ENCODE measurements at places on chromosomes 4 and X. TPM values are rescaled to one million over a fixed set of nuclear protein-coding genes. Genes with fewer than 3 reads are reported as not detected.

The ELK1 gene
- total RNA-seq, result 35.0 TPM

The CSTF2 gene
- total RNA-seq, result 2.4 TPM

The SHOX gene
- total RNA-seq, result 0.29 TPM

The MXRA5 gene
- total RNA-seq, result 0.02 TPM

The IDS gene
- total RNA-seq, result 28.4 TPM

The CFP gene
- total RNA-seq, result not detected

The ITM2A gene
- total RNA-seq, result 26.9 TPM

The VCX3B gene
- total RNA-seq, result not detected

The RNF175 gene
- 1.2 TPM for total RNA-seq

The TCEAL5 gene
- not detected for total RNA-seq

DNA sequence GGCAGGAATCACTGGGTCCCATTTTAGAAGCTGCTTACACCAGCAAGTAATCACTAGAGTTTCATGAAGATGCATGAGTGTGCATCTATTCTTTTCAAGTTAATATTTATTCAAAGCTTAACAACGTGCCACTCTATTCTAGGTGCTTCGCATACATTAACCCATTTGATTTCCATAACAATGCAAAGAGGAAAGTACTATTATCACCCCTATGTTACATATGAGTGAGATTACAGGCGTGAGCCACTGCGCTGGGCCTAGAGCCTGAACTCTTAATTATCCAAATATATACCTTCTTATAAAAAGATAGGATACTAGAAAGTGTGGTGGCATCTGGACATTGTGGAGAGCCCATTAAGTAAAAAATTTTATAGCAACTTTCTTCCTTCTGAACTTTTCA is 65.4 kb downstream of the CXCL13 start:
- no peak for DNase-seq

DNA sequence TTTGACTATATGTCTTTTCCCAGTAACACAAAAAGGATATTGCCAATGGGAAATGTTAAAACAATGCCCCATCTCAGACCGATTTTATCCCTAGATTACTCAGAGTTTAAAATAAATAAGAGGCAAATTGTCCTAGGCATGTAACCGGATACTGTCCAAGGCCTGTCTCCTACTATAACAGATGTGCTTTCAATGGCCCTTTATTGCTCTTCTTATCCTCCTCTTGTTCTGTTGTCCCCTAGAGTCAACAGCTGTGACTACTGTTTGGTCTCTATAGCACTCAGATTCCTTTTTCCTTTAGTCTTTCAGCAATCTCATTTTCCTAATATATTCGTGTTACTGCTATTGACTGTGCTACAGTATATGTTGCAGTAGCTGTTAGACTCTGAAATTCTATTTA is 66.8 kb upstream of the PLS3 start:
- DNase-seq, result no peak

DNA sequence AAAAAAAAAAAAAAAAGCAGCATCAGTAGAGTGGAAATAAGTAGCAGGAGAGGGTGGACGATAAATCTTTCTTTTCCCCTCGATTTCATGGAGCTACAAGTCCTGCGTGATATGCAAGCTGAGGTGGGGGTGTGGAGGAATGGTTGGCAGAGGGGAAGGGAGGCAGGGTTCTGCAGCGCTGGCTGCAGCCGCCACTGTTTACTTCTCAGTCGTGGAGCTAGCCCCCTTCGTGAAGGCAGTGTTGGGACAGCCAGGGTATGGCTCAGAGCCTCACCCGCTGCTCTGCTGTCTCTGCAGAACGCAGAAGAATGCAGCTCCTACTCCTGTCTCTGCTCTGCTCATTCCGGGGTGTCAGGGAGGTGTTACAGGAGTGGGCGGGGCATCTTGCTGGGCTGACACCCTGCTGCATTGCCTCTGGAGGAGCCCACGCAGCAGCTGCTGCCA is 140.6 kb downstream of the GPM6A start:
- DNase-seq, result no peak

GRCh38 chr4:162803378-162803777 is 363.3 kb downstream of the NAF1 start:
- no peak for DNase-seq

DNA sequence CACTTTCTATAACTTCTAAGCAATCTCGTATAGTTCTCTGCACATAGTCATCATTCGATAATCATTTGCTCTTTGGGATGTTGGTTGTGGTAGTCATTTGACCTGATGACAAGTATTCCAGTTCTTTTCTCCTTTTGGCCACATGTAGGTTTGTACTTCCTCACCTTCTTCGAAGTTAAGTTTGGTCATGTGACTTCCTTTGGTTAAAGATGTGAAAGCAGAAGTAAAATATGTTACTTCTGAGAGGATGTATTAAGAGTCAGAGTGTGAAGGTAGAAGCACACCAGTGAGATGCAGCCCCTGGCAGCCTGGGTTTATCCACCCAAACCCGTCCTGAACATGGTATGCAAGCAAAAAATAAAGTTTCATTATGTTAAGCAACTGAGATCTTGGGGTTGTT is 48.9 kb upstream of the ZNF518B start:
- no peak for DNase-seq

DNA sequence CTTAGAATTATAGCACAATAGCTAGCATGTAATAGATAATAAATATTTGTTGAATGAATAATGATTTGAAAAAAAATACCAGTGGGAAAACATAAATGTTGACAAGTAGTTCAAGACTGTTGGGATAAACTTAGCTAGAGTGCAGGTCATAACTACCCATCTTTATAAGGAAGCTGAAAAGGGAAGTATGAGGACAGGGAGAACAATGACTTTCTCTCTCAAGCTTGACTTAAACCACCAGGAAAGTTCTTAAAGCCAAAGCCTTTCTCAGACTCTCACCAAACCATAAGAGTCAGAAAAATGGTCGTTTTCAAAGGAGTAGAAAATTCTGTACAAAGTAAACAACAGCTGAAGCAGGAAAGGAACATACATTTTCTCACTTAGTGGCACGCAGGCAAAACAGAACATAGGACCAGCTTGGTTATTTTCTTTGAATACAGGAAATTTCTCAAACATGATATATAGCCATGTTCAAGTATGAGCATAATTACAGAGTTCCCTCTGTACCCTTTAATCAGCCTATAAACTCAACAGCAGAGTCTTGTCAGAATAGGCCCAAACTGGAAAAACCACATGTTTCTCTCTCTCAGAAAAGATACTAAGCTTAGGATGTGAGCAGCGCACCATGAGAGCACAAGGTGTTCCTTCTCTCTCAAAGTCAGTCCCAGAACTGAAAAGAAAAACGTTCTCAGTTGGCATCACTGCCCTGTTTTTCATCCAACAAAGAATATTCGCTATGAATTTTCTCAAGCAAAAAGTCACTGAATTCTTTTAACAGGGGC is 28.7 kb downstream of the MAPK10 start:
- DNase-seq, result no peak

- no peak for DNase-seq
Observed at GRCh38 chr4:99321241-99322191, at the start of gene ADH1B. Gene ADH1B (minus strand): TSS chr4:99321401. CDS start chr4:99321331, 70 bp downstream.

DNA sequence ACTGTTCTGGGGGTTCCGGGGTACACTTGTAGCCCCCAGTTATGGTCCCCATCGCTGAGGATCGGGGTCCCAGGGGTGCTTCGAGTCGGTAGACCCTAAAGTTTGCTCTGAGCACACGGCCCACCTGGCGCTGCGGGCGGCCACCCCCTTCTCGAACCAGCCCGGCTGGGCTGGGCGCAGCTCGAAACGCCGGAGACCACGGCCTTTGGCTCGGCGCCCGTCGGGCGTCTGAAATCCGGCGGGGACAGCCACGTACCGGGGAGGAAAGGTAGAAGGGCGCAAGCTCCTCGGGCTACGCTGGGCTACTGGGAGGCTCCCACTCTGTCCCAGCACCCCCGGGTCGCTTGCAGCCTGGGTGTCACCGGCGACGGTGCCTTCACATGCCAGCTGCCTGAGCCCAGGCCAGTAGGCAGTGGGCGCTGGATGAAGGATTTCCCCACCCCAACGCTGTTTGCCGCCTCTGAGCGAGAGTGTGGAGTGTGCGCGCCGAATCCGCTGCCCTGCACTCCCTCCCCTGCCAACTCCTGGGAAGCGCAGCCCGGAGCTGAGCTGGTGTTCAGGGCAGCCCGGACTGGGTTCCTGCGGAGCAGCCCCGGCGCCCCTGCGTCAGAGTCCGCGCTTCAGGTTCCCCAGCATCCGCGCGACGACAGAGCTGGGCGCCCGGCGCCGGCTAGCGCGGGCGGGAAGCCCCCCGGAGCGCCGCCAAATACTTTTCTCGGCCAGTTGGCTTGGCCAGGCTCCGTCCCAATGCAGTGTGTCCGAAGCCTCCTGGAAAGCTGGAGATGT is 637 bp downstream of the MAMLD1 start:
- no peak for DNase-seq

DNA sequence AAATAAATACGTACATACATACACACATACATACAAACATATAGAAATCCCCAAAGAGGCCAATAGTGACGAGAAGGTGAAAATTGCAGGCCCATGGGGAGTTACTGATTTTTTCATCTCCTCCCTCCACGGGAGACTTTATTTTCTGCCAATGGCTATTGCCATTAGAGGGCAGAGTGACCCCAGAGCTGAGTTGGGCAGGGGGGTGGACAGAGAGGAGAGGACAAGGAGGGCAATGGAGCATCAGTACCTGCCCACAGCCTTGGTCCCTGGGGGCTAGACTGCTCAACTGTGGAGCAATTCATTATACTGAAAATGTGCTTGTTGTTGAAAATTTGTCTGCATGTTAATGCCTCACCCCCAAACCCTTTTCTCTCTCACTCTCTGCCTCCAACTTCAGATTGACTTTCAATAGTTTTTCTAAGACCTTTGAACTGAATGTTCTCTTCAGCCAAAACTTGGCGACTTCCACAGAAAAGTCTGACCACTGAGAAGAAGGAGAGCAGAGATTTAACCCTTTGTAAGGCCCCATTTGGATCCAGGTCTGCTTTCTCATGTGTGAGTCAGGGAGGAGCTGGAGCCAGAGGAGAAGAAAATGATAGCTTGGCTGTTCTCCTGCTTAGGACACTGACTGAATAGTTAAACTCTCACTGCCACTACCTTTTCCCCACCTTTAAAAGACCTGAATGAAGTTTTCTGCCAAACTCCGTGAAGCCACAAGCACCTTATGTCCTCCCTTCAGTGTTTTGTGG is 180.7 kb downstream of the AR start:
- DNase-seq, result peak; percentile 39

DNA sequence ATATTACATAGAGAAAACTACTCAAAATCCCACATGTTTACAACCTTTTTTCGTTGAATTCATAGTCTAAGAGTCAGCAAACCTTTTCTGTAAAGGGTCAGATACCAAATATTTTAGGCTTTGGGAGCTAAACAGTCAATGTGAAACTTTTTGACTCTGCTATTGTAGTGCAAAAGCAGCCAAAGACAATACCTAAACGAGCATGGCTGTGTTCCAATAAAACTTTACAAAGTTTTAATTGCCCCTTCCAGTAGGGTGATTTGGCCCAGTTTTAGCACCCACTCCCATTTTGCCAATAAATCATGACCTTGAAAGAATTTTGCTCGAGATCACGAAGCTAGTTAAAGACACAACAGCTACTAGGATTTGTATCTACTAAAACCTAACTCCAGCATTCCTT is 147.2 kb downstream of the ANKRD50 start:
- no peak for DNase-seq

DNA sequence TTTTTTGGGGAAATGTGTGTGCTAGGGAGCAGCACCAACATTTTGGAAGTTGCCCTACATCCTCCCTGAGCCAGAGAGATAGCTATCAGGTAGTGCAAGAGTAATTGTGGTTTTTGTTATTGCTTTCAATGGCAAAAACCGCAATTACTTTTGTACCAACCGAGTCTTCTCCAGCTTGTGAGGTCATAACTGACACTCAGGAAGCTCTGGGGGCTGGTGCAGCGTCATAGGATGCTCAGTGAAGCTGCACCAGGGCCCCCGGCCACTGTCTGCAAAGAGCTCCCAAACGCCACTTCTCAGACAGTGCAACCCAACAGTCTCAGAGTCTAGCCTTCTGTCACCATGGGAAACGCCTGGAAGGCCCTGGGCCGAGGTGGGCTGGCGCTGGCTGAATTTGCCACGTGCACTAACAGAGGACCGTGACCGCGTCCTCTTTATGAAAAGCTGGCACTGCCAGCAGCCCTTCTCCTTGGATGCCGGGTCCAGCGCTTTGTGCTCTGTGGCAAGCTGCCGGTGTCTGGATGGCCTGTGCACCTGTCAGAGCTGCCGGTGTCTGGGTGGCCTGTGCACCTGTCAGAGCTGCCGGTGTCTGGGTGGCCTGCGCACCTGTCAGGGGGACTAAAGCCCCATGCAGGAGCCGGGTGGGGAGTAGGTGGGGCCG is 19.4 kb downstream of the SH3TC1 start:
- DNase-seq, result no peak

- peak; percentile 77 for DNase-seq
Observed at GRCh38 chrX:44542567-44543325, at the start of gene FUNDC1. Gene FUNDC1 (minus strand): TSS chrX:44542859. CDS start chrX:44542832, 27 bp downstream.

GRCh38 chr4:6263526-6264224 is 6.0 kb upstream of the WFS1 start:
- no peak for DNase-seq

DNA sequence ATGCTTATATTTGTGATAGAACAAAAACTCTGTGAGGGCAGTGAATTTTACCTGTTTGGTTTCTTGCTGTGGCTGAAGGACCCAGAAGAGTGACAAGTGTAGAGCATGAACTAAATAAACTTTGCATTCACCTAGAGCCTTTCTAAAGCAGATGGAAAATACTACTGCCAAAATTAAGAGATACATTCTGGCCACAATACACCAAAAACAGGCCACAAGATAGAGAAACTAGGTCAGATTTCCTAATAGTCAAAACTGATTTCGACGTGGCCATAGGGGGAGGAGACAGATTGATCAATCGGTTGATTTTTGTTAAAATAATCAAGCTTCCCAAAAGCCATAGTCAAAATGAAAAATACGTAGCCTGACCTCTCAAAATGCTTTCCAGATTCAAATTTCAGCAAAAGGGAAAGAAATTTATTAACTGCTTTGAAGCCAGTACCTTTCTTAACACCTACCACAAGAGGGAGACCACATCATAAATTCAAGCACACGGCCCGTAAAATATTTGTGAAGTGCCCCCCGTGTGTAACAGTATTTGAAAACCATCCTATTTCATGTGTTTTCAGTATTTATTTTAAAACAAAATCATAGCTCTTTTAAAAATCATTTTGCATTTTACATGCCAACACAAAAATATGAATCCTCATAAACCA is 132.4 kb downstream of the CORIN start:
- DNase-seq, result no peak

GRCh38 chrX:39477762-39478120 is 620.0 kb downstream of the BCOR start:
- no peak for DNase-seq

- no peak for DNase-seq
Observed at GRCh38 chr4:176377780-176378179, 58.0 kb downstream of the SPCS3 start.

GRCh38 chrX:149097786-149098185 is 407.3 kb downstream of the IDS start:
- no peak for DNase-seq

- DNase-seq, result no peak
Observed at GRCh38 chr4:128908735-128909134, 99.2 kb downstream of the JADE1 start.

- no peak for DNase-seq
Observed at GRCh38 chr4:71212216-71212615, 126.6 kb upstream of the SLC4A4 start.

- DNase-seq, result no peak
Observed at GRCh38 chr4:144716778-144717177, 70.8 kb downstream of the HHIP start.

GRCh38 chr4:152591876-152592275 is 56.0 kb upstream of the FBXW7 start:
- no peak for DNase-seq

- no peak for DNase-seq
Observed at GRCh38 chr4:113452868-113453620, 308.5 kb downstream of the CAMK2D start.

- no peak for DNase-seq
Observed at GRCh38 chrX:153598541-153599191, at the start of gene CCNQ. Gene CCNQ (minus strand): TSS chrX:153599139. CDS start chrX:153599073, 66 bp downstream.

- no peak for DNase-seq
Observed at GRCh38 chr4:170666909-170667308, 577.2 kb upstream of the AADAT start.
